WTC11 (cell line): ENCODE measurements at places on chromosomes 16 and 17. TPM values are rescaled to one million over a fixed set of nuclear protein-coding genes. Genes with fewer than 3 reads are reported as not detected.

DNA sequence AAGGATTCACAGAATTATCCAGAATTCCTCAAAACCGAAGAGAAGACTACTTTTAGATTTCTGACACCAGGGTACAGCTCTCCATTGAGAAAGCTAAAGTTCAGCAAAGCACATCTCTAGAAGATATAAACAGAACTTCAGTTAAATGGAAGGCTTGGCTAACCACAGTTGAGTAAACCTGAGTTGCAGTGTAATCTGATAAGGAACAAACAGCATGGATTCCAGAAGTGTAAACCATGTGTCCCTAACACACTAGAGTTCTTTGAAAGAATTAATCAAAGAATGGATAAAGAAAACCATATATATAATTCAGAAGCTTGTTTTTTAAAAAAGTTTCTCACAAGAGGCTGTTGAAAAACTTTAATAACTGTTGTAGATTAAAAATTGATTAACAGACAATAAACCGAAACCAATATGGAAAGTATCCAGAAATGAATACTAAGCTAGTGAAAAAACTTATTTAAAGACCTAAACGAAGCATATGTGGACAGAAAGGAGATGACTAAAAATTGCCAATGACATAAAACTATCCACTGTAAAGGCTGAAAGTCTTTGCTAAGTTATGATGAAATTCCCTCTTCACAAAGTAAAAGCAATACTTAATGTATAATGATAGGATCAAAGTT is 4.3 kb downstream of the RNF43 start:
- DNase-seq = no peak

- no peak for DNase-seq
Measured at GRCh38 chr16:75147968-75148310, 385 bp upstream of the ZFP1 start.

GRCh38 chr17:77527409-77527808 is 386.6 kb downstream of the SEC14L1 start:
- no peak for DNase-seq

DNA sequence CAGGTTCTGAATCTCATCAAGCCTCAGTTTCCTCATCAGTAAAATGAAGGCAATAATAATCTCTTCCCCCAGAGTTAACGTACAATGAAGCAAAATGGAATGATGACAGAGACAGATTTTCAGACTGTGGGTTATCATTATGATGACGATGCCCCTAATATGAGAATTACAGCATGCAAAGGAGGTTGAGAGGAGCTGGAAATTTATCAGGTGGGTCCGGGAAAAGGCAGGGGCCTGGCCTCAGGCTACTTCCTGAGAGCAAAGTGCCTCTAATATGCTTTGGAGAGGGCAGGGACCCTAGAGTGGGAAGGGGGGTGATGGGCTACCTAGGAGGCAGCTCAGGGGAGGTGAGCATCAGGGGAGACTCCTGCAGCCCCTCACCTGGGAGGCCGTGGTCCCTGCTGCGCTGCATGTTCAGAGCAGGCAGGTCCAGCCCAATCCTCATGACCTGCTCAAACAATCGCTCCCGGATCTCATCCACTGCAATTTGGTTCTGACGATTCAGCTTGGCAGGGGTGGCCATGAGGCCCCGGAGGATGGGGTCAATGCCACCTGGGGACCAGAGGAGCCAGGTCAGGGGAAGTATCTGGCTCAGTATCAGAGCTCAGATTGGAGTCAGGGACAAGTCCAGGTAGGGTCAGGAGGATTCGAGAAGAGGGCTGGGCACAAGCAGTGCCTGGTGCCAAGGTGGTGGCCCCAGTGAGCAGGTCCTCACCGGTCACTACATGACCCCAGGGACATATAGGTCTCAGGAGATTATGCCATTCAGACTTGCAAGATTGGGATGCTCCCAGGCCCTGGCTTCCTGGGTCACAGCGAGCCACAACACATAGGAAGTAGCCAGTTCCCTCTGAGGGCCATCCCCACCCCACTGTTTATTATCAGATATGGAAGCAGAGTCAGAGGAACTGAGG is 8.1 kb downstream of the MPO start:
- DNase-seq = no peak

GRCh38 chr17:82014432-82014831 is 8.2 kb downstream of the CENPX start:
- no peak for DNase-seq

GRCh38 chr16:30996985-30997724 is 12.1 kb downstream of the HSD3B7 start:
- peak; percentile 87 for DNase-seq

GRCh38 chr16:86566966-86567700 is 504 bp downstream of the FOXC2 start:
- DNase-seq = peak; percentile 53

GRCh38 chr16:8107296-8107695 is 483.0 kb downstream of the TMEM114 start:
- DNase-seq = no peak

- DNase-seq = no peak
Measured at GRCh38 chr16:68792465-68793324, 50.6 kb upstream of the TANGO6 start.

DNA sequence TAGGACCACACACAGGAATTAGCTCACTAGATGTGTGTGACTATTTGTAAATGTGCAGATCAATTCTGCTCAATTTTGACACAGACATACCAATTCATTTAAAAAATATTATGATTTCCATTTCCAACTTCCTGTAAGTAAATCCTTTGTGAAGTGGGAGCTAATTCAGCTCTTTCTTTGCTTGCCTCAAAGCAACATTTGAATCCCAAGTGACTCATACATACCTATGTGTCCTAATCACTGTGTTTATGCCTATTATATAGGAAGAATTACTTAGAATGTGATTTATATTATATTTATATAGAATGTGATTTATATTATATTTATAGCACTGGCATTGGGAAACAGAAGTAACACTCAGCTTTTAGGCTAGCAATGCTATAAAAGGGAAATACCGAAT is 195.9 kb upstream of the C17orf78 start:
- no peak for DNase-seq

- peak; percentile 4 for DNase-seq
Measured at GRCh38 chr17:82956146-82956725, 116.4 kb upstream of the ZNF750 start.

DNA sequence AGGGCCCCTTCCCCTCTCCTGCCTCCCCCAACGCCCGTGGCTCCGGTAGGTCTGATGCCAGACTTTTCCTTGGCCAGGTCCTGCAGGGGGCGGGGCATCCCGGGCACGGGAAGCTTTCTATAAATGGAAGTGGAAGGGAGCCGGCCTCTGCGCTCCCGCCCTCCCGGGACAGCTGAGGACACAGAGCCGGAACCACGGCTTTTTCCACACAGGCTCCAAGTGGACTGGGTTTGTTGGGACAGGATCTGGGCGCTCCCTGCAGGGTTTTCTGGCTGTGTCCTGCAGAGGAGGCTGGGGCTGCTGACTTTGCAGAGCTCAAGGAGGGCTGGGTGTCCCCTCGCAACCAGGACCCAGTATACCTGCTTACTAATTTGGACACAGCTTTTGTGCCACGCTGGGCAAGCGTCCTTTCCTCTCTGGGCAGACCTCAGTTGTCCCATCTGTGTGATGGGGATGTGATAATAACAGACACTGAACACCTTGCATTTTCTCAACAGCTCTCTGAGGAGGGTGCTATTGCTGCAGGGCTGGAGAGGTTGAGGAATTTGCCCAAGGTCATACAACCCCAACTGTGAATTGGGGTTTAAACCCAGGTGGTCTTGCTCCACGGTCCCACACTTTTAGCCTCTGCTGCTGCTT is 1.8 kb downstream of the TNS4 start:
- DNase-seq = peak; percentile 87

- DNase-seq = no peak
Measured at GRCh38 chr17:19299214-19299747, 62.1 kb downstream of the EPN2 start.

GRCh38 chr16:82664181-82664580 is 37.4 kb downstream of the CDH13 start:
- DNase-seq = no peak

- DNase-seq = no peak
Measured at GRCh38 chr17:5416901-5417300, 2.6 kb downstream of the NUP88 start.

- DNase-seq = no peak
Measured at GRCh38 chr17:82691714-82692113, 6.8 kb downstream of the RAB40B start.

- peak; percentile 73 for DNase-seq
Measured at GRCh38 chr16:85461814-85462713, 151.1 kb upstream of the GSE1 start.

DNA sequence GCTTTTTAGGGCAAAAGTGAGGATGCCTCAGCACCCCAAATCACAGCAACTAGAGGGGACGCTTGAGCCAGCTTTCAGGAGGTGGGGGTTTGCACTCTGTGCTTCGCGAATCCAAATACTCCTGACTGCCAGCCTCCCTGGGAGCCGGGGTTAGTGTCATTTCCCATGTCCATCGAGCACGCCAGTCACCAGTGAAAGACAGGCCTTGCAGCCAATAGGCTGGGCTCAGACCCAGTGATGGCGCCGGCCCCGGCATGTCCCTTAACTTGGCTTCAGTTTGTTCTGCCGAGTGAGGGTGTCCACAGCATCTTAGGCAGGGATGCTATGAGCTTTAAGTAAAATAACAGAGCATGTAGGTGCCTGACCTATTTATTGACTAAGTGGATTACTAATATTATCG is 50.9 kb upstream of the CDC42EP4 start:
- DNase-seq = peak; percentile 57

- peak; percentile 22 for DNase-seq
Measured at GRCh38 chr16:57028086-57028485, 38.7 kb downstream of the NLRC5 start.

DNA sequence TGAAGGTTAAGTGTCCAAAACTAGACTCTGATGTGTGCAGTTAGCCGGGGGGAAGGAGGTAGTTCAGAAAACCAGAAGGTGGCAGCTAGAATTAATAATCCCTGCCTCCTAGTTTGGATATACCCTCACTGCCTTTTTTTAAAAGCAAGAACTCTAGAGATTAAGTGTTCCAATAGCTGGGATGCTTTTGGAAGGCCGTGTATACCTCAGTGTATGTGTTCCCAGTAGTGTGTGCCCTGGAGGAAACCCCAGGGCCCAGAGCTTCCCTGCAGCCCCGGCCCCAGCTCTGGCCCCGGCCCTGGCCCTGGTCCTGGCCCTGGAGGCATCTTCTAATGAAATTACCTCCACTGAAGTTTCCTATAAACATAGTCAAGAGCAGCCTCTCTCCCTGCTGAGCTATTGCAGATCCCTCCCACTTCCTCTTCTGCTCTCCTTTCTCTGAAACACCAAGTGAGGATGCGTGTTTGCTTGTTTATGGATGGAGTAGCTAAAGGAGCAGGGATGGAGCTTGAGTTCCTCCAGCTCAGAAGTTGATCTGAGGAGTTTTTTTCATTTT is 130.7 kb downstream of the PRKCA start:
- DNase-seq = no peak

DNA sequence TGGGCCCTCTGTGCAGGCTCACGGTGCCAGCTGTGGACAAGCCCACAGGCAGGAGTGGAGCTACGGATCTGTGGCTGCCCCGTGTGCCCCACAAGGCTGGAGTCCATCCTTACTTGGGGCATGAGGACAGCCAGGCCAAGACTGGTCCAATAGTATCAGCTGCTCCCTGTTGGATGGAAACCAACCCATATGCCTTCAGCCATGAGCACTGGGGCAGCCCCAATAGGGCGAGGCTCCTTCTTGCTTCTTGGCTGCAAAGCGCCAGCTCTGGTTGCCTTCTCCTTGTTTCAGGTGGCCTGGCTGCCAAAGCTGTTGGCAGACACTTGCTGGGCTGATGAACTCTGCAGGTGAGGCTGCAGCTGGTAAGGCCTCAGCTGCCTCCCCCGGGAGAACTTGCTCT is 188.0 kb downstream of the ENGASE start:
- DNase-seq = no peak

DNA sequence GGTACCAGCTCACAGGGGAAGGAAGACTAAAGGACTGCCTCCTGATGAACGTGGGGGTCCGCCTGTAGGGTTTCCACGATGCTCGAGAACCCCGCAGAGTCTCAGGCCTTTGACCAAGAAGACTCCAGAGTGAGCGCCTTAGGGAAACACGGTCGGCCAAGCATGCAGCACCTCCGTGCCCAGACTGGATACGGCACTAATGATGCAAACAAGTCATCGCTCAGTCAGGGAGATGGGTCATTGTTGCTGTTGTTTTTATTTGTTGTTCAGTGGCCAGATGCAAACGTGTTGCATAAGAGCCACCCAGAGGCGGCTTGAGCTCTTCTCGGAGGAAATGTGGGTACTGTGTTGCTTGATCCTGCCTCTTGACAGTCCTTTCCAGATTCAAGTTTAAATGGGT is 19.3 kb upstream of the RBFOX3 start:
- DNase-seq = peak; percentile 5

DNA sequence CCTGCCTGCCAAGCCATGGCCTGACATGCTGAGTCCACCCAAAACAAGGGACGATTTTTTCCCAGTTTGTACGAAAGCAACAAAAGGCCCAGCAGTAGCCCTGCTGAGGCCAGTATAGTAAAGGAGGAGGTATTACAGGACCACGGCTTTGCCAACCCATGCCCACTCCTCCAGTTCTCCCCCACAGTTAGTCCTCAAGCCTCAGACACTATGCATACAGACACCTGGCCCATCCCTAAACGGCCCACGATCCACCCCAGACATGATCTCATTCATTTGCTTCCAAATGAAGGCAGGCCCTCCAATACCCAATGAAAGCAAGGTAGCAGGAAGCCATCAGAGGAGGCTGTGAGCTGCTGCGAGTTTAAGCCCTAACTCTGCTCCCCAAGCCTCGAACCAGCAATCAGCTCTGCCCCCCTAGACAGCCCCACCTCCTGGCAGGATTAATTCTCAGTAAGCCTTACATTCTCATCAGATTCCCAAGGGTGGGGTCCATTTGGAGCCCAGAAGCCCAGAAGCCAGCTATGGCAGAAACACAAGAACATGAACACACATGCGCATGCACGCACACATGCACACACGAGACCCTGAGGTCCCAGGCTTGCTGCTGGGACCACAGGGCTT is 4.9 kb downstream of the HDAC5 start:
- DNase-seq = no peak

DNA sequence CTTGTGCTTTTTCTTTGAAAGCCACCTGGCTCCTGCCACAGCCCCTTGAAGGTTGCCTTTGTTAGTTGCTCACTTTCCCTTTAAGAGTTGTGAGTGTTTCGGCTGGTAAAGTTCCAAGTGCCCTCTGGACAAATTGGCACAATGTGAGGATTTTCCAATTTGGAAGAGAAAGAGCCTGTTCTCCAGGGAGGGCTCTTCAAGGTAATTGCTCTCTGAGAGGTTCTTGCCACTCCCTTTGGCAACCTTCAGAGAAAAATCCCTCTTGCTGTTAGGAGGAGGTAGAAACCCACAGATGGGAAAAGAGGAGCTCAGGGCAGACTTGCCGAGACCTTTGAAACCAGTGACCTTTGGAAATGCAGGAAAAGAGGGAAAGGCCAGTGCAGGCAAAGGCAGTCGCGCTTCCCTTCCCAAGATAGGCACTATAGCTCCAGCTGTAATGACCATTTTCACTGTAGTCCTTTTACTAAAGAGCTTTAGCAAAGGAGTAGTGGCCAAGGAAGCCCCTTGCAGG is 49.0 kb upstream of the AKAP1 start:
- DNase-seq = no peak

GRCh38 chr16:50124769-50125168 is 28.3 kb upstream of the TENT4B start:
- no peak for DNase-seq

- no peak for DNase-seq
Measured at GRCh38 chr16:79005096-79005495, 595.4 kb downstream of the MAF start.

KRTAP3-2 gene
- total RNA-seq = not detected in 3 replicates

DNAJA3 gene
- 54.8 to 64.1 TPM (median 56.0 TPM) in 3 replicates for total RNA-seq

EXOSC6 gene
- total RNA-seq = 26.0 to 27.6 TPM (median 27.3 TPM) in 3 replicates

SLC16A5 gene
- total RNA-seq = 32.4 to 33.5 TPM (median 33.1 TPM) in 3 replicates

KRT39 gene
- not detected in 3 replicates for total RNA-seq

NAGS gene
- total RNA-seq = 6.1 to 8.6 TPM (median 7.6 TPM) in 3 replicates

RUNDC3A gene
- total RNA-seq = 5.1 to 6.5 TPM (median 5.2 TPM) in 3 replicates

ASPHD1 gene
- 17.6 to 26.9 TPM (median 20.2 TPM) in 3 replicates for total RNA-seq
